ENCODE measurements at places on chromosomes 4 and X.

DNA sequence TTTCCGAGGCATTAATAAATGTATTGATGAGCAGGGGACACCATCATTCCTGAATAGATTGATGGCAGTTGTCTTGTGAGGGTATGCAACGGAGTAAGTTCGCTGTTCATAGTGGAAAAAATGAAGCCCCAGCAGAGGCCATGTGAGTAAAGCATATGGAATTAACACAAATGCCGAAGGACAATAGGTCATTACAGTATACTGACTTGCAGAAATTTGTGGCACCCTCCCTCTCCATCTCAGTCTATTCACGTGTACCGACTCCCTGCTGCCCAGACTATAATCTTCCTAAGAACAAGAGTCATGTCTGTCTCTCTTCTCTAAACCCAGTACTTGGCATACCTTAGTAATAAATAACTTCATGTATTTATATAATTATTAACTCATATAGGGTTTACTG is 47.1 kb upstream of the PCDH10 start:
- no peak for DNase-seq

DNA sequence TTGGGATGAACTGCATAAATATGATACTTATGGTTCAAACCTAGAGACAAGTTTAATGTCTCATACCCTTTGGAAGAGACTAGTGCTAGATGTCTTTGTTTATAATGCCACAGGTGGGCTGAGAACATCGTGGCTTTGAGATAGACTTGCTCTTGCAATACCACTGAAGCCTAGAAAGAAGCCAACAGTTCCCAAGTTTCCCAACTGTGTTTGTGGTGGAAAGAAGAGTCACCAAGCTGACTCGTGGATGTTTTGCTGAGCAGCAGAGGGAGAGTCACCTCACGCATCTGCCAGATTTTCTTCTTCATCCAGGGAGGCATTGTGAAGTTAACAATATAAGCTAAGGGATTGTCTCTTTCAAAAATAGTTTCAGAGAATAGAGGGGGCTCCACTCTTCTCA is 1076.2 kb downstream of the C4orf33 start:
- peak; percentile 9 for DNase-seq

GRCh38 chrX:103253608-103254007 is 1.3 kb downstream of the TCEAL8 start:
- DNase-seq: peak; percentile 1

GRCh38 chr4:139560406-139561104 is 4.5 kb upstream of the SETD7 start:
- peak; percentile 49 for DNase-seq
